ENCODE measurements at places on chromosomes 16 and 17. TPM values are rescaled to one million over a fixed set of nuclear protein-coding genes. Genes with fewer than 3 reads are reported as not detected.

Gene MLST8
- total RNA-seq: 16.5 TPM

Gene KCTD5
- total RNA-seq: 11.8 TPM

Gene TEX14
- total RNA-seq: not detected

Gene DYNLRB2
- not detected for total RNA-seq

Gene CD300LB
- not detected for total RNA-seq

Measured in smooth muscle cell of the coronary artery (primary cell).